WTC11 (cell line): ENCODE measurements at places on chromosomes 3 and 15.

DNA sequence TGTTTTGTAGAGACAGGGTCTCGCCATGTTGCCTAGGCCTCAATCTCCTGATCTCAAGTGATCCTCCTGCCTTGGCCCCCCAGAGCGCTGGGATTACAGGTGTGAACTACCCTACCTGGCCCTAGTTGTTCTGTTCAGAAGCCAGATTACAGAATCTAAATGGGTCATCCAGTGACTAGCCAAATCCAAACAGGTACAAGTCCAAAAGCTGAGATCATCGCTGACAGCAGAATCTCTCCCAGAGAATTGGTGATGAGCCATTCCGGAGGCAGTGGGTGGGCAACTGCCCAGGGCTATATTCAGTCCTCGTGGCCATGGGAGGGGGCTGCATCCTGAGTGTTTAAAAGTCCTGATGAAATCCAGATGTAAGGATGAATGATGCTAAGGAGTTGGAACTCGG lies 47.5 kb upstream of the SEMA4B start:
- DNase-seq, result no peak

- DNase-seq, result no peak
These were observed 21.6 kb upstream of the PAK6 start for GRCh38 chr15:40217166-40217824.

DNA sequence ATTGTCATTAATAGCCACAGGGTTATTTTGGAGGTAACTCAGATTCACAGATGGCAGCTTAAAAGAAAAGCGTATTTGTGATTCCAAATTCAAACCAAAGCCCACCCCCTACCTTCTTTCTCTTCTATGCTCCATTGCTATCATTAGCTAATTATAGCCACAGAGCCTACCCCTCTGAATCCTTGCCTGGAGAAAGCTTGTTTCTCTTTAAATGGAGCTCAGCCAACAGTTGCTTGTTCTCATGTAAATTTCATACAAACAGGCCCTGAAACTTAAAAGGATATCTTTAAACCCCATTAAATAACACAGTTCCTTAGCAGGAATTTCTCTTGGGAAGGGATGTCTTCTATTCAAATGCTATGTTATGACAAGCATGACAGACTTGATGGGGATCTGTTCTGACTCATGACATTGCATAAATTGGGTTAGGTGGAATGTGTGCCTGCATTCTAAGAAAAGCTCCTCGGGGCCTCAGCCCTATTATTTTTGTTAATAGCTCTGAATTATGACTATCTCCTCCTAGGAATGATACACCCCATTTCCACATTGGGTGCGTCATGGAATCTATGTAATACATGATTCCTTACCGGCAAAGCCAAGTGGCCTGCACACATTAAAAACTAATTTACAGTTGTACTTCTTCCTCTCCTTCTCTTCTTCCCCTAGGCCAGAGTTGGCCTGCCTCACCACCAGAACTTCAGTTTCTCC lies 265.8 kb downstream of the TAFA4 start:
- DNase-seq, result no peak

DNA sequence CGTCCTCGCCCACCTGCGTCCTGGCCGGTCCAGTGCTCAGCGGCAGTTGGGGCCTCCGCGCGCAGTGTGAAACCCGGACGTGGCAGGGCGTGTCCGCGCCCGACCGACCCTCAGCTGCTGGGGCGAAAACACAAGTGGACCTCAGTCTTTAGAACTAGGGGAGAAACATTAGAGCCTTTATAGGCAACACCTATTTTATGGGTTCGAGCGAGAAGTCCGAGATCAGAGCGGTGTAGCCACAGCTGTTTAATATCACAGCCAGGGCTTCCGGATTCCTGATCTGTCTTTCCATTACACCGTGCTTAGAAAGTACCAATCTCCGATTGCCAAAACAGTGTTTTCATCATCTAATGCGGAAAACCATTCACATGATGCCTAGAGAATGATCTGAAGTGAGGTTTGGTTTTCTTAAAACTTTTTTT lies 506 bp downstream of the RAD51 start:
- DNase-seq, result no peak

DNA sequence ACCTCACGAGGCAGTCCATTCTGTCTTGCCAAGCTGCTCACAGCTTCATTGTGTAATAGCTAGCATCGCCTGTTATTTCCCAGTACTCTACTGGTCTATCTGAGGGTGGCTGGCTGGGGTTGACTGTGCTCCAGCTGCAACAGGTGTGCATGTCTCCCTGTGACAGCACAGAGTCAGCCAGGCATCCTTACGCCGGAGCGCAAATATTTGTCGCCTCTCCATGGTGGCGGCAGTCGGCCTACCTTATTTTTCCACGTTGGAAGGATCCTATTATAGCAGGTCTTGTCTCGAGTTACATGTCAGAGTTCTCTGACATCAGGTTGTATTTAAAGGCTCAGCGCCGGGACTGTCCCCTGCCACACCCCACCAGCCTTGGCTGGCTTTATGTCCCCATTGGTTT lies 307.1 kb downstream of the TLE3 start:
- DNase-seq, result no peak

- DNase-seq, result peak; percentile 87
These were observed 33.1 kb upstream of the POLG start for GRCh38 chr15:89367485-89368451.
